ENCODE measurements at places on chromosomes 16 and 17.

GRCh38 chr17:77861981-77862645 lies 96.4 kb upstream of the TNRC6C start:
- ATAC-seq: no peak

DNA sequence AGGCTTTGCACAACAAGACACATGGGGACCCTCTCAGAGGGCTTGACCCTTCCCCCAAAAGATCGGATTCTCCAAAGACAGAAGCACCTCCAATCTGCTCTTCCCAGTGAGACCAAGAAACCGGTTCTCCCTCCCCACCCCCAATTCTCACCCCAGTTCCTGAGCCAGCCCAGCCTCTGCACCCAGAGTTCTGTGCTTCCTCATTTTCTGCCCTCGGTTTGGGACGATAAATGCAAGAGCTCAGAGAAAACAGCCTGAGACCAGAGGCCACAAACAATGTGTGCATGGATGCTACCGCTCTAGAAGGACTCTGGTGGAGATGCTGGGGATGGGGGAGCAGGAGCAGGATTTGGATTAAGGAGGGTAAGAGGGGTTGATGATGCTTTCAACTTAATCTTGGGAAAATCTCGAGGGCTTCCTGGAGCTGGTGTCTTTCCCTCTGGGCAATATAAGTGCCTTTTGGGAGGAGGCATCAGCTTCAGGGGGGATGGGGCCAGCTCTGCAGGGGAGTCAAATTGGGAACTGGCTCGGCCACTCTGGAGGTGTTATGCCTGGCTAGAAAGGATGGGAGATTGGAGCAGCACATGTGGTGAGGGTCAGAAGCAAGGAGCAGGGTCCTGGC lies 6.0 kb downstream of the KRT15 start:
- no peak for ATAC-seq

GRCh38 chr17:80105762-80106161 lies 4.4 kb downstream of the GAA start:
- ATAC-seq: no peak

DNA sequence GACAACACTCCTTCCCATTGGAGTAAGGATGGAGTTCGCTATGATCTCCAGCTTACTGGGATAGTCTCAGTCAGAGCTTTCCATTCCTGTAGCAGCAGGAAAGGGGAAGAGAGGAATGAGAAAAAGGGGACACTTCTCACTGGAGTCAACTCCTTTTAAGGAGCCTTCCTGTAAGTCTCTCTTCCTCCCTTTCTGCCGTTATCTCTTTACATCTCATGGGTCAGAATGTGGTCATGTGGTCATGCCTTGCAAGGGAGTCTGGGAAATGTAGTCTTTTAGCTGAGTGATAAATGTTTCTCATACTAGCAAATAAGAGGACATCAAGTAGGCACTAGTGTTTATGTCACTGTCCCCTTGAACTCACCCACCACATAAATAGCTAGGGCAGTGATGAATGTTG lies 227.3 kb downstream of the HAPSTR1 start:
- no peak for ATAC-seq

- no peak for ATAC-seq
Measured at GRCh38 chr16:82846806-82847205, 220.0 kb downstream of the CDH13 start.

- ATAC-seq: no peak
Measured at GRCh38 chr17:72426948-72427760, 306.3 kb downstream of the SOX9 start.

GRCh38 chr16:61900482-61900881 lies 135.8 kb downstream of the CDH8 start:
- ATAC-seq: no peak
